Tongue (tissue), 3 donors: ENCODE measurements at places on chromosomes 16 and 17. TPM values are rescaled to one million over a fixed set of nuclear protein-coding genes. Genes with fewer than 3 reads are reported as not detected.
A peak's percentile ranks its signal among the peaks of the same experiment; 100 is the strongest.

DNA sequence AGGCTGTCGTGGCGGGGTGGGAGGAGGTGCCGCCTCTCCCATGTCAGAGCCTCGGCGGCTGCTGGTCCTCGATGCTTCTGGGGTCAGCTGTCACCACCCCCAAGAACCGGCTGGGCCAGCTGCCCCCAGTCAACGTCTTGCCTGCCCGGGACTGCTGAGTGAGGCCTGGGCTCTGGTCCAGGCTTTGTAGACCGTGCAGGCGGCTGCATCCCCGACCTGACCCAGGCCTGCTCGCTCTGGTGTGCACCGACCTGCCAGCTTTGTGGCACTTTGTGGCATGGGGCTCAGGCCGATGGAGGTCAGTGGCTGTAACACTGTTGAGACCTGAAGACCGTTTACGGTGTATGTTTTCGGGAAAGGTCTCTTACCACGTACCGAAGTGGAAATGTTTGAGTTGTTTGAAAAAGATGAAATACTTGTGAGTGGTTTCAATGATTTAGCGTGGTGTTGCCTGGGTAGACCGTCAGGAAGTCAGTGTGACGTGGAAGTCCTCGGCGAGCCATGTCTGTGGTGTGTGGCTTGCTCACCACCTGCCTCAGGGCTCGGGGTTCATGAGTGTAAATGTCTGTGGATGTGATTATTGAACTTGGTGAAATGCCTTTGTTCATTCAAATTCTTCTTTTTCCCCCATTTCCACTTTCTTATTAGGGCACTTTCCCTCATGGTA, 53.2 kb upstream of the ZNF750 start:
- peak; percentile 89 for DNase-seq

- no peak for DNase-seq
These were observed 7.1 kb upstream of the TMC5 start for GRCh38 chr16:19410435-19411171.

- DNase-seq: no peak
These were observed 9.5 kb downstream of the CYB561 start for GRCh38 chr17:63436523-63437110.

GRCh38 chr17:39547713-39548478, 59.8 kb downstream of the NEUROD2 start:
- DNase-seq: peak; percentile 77

DNA sequence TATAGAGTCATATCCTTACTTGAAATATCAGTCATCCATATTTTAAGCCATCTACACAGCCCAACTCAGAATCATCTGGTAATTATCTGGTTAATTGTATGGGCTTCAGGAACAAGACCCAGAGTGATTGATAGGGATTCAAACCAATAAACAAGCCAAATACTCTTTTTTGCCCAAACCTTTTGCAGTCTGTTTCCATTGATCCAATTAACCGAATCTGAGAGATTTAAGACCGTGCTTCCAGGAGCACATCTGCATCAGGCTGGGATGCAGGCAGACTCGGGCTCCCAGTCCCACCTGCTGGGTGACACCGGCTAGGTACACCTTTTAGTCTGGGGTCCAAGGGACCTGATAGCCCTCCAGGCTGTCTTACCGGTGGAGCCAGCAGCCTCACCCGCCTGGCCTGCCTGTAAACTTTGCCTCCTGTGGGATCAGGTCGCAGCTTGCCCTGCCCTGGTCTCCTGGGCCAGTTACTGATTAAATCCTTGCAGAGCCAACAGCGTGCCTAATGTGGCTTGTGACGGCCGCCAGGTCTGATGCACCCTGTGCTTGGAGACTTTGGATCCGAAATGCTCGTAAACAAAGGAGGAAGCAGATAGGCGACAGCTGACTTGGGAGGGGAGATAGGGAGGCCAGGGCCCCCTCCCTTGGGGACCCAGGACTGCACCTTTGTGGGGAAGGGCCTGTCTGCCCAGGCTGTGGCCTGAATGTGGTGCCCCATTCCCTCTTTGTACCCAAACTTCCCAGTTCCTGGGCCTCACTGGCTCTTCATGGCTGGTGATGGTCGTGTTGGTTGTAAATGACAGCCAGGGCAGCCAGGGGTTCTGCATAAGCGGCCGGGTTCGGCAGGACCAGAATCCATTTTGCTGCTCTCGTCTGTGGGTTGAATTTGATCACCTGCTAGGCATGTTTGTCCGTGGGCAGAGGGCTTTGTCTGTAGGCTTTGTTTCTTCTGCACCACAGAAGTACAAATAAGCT, 3.8 kb downstream of the CMIP start:
- no peak for DNase-seq

- DNase-seq: no peak
These were observed 32.5 kb downstream of the PIEZO1 start for GRCh38 chr16:88752386-88753002.

DNA sequence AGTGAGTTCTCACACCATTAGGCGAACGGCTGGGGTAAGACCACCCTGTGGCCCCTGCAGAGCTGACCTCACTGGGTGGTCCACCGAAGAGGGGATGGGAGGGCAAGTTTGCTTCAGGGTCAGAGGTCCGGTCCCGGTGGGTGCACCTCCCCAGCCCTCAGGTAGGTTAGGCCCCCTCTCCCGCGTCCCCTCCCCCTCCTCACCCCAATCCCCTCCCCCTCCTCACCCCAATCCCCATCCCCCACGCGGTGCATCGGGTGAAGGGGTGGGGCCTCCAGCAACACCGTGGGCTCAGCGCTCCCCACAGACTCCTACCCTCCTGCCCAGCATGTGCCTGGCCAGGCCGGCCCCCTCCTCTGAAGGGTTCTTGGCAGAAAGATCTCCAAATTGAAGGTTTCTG, 13.4 kb downstream of the MCRIP1 start:
- DNase-seq: no peak

DNA sequence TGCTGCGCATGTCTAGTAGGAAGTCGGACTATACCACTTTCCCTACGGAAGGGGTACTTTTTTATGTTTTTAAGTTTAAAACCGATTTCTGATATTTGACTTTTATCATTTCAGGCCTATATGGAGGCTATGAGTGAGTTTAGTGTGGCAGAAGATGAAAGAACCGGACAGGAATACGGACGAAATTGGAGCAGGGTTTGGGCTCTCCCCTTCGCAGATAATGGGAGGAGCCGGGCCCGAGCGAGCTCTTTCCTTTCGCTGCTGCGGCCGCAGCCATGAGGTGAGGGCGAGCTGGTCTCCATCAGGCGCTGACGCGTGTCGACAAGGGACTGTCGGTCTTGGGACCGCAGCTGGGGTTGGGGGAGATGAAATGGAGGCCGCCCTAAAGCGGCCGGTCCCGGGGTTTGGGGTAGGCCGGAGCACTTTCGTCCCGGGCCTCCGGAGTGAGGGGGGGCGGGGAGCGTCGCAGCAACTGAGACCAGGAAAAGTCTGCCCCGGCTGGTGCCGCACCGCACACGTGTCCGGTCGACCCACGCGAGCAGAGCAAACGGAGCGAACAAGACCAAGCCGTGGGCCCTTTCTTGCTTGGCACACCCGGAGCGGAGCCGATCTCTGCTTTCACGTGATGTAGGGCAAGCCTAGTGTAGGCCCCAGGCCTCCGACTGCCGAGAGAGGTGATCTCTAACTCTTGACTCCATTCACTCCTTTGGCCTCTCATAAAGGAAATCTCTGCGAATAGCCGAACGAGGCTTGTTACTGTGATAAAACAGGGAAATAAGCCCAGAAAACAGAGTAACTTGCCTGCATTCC, at the start of gene RPL19:
RPL19 (plus strand) TSS at position 214 of the 810 bp plus-strand sequence; CDS start at position 276, 62 bp downstream.
- no peak for DNase-seq

- DNase-seq: no peak
These were observed 82.9 kb upstream of the GPRC5B start for GRCh38 chr16:19967561-19967960.

- peak; percentile 91 for DNase-seq
These were observed 87.3 kb downstream of the MAP2K6 start for GRCh38 chr17:69501591-69502468.

DNA sequence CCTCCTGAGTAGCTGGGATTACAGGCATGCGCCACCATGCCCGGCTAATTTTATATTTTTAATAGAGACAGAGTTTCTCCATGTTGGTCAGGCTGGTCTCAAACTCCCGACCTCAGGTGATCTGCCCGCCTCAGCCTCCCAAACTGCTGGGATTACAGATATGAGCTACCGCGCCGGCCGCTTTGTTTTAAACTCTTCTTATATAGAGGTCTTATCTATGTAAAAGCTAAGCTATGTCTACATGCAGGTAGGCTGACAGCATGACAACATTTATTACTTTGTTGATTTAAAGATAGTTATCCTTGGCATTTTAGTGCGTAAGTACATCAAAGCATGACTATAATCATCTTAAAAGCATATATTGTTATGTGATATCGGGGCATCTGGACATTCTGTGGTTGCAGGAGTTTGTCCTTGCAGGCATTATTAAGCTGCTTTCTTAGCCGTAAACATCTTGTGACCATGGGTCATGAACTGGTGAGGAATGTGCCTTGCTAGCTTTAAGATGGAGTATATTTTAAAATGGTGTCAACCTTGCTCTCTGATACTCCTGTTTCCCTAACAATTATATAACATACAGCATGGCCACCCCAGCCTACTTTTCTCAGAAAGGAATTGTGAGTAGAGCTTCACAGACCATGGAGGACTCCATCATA, 45.8 kb upstream of the TAOK1 start:
- no peak for DNase-seq

- peak; percentile 72 for DNase-seq
These were observed at the start of gene ADORA2B for GRCh38 chr17:15944759-15945526. ADORA2B (plus strand) TSS chr17:15945130; CDS start chr17:15945249, 119 bp downstream.

- DNase-seq: peak; percentile 11
These were observed 197.7 kb upstream of the NOG start for GRCh38 chr17:56395787-56396186.

DNA sequence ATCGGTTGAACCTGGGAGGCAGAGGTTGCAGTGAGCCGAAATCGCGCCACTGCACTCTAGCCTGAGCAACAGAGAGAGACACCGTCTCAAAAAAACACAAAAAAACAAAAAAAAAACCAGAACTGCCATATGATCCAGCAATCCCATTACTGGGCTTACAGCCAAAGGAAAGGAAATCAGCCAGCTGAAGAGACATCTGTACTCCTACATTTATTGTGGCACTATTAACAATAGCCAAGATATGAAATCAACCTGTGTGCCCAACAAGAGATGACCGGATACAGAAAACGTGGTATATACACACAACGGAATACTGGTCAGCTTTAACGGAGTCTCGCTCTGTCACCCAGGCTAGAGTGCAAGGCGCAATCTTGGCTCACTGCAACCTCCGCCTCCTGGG, 14.6 kb downstream of the FANCA start:
- peak; percentile 33 for DNase-seq

GRCh38 chr17:80319999-80320344, 59.3 kb downstream of the RNF213 start:
- DNase-seq: no peak

DNA sequence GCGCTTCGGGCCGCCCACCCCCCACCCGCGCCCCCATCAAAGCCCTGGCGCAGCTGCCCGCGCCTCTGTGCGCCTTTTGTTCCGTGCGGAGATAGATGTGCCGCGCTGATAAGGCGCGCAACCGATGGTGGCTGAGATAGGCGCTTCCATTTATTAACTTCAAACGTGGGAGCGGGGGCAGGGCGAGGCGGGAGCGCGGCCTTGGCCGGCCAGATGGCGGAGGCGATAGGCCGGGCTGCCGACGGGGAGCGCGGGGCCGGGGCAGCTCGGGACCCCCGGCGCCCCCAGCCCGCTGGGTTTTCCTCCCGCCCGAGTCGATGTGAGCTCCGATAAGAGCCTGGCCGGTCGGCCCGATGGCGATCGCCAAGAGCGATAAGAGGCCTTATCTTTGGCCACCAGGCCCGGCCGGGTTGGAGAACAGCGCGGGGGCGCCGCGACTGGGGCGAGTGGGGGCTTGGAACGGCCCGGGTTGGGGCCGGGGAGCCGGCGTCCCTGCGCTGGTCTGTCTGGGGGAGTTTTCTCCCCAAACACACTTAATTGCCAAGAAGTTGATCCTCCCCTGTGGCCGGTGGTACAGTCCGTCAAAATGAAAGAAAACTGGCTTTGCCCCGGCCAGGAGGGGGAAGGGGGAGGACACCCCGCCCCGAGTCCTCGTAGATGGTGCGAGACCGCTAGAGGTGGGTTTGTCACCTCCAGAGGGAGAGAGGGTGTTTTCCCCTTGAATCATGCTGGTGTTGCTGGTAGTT, 2.7 kb downstream of the ZFPM1 start:
- DNase-seq: no peak

GRCh38 chr17:77193653-77194052, 52.9 kb downstream of the SEC14L1 start:
- no peak for DNase-seq

DNA sequence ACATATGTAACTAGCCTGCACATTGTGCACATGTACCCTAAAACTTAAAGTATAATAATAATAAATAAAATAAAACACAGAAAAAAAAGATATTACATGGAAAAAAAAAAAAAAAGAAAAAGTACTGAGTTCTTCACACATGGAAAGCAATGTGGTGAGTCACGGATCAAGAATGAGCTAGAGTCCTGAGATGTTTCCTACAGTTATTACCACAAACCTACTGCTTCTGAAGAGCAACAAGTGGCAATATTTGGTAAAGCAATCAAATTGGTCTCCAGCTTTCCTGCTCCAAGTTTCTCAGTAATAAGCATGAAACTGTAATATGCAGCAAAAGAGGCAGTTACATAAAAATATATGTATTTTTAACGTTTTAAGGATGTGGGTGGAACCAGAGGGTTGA, 223.3 kb upstream of the SALL1 start:
- no peak for DNase-seq

GRCh38 chr17:50475362-50475761, 3.3 kb upstream of the RSAD1 start:
- no peak for DNase-seq

DNA sequence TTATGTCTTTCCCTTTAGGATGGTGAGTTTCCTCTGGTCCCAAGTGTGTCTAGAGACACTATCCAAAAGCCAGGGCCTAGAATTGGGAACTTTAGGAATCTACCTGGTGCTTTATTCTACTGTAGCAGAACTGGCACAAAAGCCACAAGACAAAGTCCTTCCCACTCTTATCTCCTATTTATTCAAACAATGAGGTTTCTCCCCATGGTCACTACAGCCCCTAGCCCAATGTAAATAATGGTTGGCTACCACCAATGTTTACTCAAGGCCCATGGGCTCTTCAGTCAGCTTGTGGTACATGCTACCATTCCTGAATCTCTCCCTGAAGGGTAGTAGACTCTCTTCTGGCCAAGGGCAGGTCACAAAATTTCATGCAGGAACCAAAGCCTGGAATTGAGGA, 789.4 kb upstream of the KIF2B start:
- no peak for DNase-seq

GRCh38 chr16:7921345-7921744, 588.7 kb downstream of the RBFOX1 start:
- no peak for DNase-seq

The ZG16 gene
- not detected for total RNA-seq

The KRT27 gene
- total RNA-seq: not detected

The ATXN2L gene
- 36.0 TPM for total RNA-seq

The GNGT2 gene
- total RNA-seq: 0.92 TPM

The KRT20 gene
- 0.51 TPM for total RNA-seq

The SLC16A13 gene
- 1.3 TPM for total RNA-seq

The NPIPA8 gene
- 3.5 TPM for total RNA-seq

The ENPP7 gene
- not detected for total RNA-seq

The TNP2 gene
- total RNA-seq: not detected

The USP32 gene
- total RNA-seq: 49.0 TPM

The ZACN gene
- total RNA-seq: not detected

The SOX15 gene
- total RNA-seq: 9.6 TPM
